ENCODE measurements at places on chromosomes 4 and X.
A peak's percentile ranks its signal among the peaks of the same experiment; 100 is the strongest.

DNA sequence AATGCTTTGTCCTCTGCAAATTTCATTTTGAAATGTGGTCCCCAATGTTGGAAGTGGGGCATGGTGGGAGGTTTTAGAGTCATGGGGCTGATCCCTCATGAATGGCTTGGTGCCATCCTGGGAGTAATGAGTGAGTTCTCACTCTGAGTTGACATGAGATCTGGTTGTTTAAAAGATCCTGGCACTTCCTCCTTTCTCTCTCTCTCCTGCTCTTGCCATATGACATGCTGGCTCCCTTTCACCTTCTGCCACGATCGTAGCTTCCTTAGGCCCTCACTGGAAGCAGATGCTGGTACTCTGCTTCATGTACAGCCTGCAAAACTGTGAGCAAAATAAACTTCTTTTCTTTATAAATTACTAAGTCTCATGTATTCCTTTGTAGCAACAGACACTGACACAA, 262.0 kb downstream of the IL15 start:
- DNase-seq, result no peak

DNA sequence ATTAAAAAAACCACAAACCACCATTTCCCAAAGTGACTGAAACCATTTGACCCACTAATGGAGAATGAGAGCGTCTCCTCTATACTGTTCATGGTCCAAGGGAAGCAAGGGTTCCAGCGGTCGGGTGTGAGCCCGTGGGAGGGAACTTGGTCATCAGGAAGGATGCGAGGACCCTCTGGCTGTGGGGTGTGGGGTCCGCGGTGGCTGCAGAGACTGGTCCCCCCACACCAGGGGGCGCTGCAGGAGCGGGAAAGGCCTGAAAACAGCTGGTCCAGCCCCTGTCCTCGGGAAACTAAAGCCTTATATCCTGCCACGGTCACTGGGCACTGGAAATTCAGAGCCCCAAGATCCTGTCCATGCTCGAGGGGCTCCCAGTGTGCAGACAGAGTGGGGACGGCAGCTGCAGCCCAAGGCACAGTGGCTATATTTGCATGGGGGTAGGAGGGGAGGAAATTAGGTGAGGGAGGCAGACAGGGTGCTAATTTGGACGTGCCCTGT, 4.3 kb downstream of the BLOC1S4 start:
- peak; percentile 79 for DNase-seq

- DNase-seq, result no peak
These were observed 17.3 kb downstream of the SUV39H1 start for GRCh38 chrX:48713847-48714246.

DNA sequence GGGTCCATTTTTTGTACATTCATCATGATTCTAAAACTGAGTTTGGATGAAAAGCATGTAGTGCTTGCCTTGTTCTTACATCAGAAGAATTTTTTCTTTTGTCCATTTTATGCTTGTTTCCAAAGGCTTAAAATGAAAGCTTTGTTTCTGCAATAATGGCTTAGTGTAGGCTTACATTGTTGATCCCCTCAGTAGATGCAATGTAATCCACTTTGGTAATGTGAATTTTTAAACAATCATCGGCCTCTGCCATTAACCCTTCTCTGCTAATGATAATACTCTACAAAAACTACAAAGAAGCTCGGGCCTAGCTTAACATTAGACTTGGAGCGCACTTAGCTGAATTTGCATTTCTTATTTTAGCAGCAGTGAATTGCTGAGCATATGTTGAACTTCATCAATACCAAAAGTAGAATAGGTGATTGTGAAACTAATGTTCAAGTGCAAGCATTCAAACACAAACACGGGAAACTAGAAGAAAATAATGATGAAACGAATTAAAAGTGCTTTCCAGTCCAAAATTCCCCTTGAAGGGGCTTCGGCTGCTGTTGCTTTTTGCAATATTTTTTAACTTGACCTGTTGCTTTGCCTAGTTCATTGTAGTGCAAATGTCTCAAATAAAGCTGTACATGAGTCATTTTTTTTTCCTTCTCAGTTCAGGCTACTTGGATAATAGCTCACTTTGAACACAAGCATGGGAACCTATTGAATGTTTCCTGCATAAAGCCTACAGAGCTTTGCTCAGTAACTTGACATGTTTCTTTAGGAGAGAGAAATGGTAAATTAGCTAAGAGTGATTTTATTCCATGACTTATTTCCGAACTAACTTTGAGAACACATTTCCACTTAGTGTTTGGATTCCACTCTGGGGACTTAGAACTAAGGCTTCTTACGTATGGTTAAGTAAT, 66.5 kb downstream of the SLIT2 start:
- no peak for DNase-seq

- DNase-seq, result no peak
These were observed 194.6 kb upstream of the FTHL17 start for GRCh38 chrX:31266203-31267076.

DNA sequence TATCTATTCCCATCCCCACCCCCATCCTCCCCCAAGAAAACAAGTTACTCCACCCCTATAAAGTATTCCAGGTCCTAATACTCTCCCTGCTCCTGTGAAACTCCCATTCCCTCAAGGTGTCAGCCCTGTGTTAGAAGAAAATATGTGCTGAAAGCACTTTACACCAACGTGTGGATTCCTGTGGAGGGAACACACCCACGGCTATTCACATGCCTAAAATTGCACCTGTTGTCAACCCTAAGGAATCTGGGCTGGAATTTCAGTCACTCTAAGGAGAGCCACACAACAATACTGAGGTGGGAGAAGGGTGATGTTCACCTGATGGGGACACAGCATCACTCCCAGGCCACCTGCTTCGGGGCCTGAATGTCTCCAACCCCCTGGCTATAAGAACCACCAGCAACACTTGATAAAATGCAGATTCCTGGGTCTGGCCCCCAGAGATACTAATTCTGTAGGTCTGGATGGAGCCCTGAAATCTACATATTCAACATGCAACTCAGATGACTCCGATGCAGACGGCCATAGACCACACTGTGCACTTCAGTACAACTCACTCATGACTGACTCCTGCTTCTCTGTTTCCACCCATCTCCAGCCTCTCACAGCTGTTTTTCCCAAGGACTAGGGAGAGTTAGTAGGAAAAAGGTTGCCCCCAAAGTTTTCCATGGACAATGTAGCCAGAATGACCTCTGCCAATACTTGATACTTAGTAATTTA, 15.8 kb downstream of the SCD5 start:
- no peak for DNase-seq

- DNase-seq, result no peak
These were observed 95.8 kb upstream of the WDR1 start for GRCh38 chr4:10212400-10212799.
